ACHN (cell line): ENCODE measurements at places on chromosomes 13 and 19.

DNA sequence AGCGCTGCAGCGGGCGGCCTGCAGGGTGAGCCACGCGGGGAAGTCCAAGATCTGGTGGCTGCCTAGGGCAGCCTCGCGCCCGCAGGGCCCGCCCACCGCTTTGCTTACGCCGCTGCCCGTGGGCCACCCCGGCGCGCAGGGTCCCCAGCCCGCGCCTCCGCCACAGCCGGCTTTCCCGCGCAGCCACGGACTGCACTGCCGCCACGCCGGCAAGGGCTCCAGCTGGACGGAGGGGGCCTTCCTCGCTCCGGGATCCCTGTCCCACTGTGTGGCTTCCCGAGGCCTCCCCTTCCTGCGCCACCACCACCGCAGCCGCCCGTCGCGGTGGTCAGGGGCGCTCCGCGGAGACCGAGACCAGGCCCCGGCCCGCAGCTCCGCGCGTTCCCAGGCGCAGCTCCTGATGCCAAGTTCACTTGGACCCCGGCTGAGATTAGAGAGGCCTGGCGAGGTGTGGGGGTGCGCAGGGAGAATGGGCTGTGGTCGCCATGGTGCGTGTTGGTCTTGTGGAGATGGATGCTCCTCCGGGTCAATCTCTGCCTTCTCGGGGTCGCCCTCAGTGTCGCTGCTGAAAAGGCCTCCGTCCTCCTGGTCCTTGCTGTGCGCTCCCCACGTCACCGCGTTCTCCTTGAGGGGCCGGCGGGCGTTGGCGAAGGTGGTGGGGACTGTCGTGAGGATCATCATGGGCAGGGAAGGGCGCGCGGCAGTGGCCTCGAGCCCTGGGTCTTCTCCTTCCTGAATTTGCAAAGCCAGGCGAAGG is 17.9 kb upstream of the RNF17 start:
- DNase-seq = no peak

- no peak for DNase-seq
These were observed 65.2 kb downstream of the RAP2A start for GRCh38 chr13:97499181-97499580.

- no peak for DNase-seq
These were observed 5.8 kb upstream of the HSPH1 start for GRCh38 chr13:31167490-31167889.

DNA sequence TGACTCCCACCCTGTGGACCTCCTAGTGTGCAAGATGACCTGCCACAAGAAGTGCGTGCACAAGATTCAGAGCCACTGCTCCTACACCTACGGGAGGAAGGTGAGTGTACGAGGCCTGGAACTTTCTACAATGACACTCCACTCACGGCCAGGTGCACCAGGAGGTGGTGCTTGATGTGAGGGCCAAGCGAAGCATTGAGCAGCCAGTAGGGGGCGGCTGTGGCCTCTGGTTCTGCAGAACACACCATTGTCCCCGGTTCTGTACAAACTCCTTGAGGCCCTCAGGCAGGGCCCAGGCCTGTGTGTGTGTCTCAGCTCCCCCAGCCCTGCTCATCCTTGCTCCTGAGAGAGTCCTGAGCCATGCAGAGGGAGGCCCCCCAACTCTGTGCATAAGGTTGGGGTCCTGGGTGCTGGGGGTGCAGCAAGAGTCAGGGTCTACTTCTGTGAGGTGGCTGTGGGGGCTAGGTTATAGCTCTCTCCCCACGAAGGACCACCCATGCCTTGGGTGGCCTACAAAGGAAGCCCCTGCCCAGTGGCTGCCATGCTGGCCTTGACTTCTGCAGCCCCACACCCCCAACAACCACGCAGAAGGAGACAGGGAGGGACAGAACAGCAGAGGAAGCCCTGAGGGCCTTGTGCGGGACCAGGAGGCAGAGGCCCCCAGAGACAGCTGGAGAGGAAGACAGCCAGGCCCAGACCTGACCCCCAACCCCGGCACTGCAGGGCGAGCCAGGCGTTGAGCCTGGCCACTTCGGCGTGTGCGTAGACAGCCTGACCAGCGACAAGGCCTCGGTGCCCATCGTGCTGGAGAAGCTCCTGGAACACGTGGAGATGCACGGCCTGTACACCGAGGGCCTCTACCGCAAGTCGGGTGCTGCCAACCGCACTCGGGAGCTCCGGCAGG is 9.7 kb upstream of the USE1 start:
- DNase-seq = peak; percentile 46

DNA sequence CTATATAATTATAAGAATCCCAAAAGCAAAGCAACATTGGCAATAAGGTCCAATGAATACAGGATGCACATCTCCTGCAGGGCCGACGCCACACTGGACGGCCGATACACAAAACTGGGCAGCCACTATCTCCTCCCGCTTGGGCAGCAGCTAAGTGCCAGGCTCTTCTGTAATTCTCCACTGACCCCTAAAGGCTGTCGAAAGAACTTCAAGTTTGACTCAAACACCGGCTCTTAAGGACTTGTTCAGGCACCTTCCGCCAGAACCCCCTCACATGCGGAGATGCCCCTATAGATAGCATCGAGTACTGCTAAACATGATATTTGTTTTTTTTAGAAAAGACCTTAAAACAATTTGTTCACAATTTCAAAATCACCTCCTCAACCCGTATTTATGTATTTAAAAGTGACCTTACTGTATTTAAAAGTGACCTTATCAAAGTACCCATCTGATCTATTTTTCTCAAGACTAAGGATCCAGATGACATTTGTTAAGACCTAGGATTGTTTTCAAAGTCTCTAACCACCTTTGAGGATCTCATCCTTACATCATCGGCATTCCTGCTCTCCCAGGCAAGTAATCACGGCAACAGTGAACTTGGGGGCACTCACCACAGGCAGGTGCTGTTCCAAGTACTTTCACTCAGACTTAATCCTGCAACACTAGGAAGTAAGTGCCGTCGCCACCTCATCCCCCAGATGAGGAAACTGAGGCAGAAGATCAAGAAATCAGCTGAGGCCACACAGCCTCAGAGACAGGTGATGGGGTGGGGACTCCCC is 77.8 kb downstream of the TUBGCP3 start:
- peak; percentile 84 for DNase-seq

- no peak for DNase-seq
These were observed 8.1 kb downstream of the CYP2A13 start for GRCh38 chr19:41096353-41096752.

DNA sequence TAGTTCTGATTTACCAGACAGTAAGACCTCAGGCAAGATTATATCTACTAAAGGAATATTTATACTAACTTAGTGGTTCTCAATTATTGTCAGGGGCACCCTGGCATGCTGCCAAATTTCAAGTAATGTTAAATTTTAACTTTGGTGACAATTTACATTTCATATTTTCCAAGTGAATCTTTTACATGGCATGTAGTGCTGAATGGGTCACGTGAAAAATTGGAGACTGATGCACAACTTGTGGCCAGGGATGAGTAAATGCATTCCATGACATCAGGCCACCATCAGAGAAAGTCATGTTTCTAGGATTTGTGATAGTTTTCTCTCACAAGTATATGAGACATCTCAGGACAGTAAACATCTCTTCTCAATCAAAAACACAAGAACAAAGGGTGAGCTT is 202.6 kb upstream of the SOX21 start:
- no peak for DNase-seq

DNA sequence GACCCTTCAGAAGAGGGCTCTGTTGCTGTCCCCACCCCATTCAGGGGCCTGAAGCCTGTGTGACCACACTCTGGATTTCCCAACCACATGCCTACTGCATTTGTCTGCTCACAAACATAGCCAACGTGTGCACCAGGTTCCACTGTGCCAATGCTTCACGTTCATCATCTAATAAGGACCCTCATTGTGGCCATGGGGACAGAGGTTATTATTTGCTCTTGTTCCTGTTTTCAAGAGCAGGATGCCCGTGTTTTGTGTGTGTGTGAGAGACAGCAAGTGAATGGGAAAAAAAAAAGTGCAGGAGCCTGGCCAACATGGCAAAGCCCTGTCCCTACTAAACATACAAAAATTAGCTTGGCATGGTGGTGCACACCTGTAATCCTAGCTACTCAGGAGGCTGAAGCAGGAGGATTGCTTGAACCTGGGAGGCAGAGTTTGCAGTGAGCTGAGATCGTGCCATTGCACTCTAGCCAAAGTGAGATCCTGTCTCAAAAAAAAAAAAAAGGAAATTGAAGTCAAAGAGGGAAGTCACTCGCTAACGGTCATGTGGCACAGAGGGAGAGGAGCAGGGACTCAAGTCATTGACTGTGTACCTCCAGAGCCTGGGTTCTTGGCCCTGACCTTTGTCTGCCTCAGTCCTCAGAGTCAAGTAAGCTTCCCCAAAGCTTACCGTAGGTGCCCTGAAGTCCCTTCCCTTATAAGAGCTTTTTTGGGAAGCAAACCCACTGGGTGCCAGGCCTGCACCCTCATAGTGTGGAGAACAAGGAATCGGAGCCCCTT is 6.9 kb downstream of the B3GNT8 start:
- no peak for DNase-seq

GRCh38 chr19:28327905-28328304 is 885.0 kb downstream of the UQCRFS1 start:
- no peak for DNase-seq

- DNase-seq = no peak
These were observed 284.3 kb downstream of the FOXO1 start for GRCh38 chr13:40381935-40382764.

GRCh38 chr19:47427241-47428176 is 8.2 kb upstream of the MEIS3 start:
- peak; percentile 69 for DNase-seq

GRCh38 chr13:50889317-50889716 is 20.3 kb upstream of the RNASEH2B start:
- DNase-seq = no peak

DNA sequence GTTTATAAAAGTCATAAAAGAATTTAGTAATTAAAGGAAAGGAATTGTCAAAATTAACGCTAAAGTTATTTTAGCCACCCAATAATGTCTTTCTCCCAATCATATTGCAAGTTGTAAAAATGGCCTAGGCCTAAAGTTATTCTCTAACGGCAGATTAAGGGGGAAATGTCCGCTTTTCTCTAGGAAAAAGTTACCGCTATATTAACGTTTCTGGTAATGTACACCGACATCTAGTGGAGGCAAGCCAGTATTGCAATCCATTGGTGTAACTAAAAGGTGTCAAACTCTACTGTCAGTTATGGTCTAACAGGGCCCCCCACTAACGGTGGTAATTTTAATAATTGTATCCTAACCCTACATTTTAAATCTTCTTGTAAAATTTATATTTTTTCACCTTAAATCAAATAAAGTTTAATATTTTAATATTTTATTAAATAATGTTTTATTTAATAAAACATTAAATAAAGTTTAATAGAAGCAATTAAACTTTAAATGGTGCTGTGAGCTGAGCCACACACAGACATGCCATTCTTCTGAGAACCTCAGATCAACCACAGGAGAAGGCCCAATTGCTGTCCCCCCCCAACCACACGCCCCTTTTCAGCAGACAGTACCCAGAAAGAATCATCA is 35.9 kb upstream of the ZSCAN5A start:
- peak; percentile 53 for DNase-seq

GRCh38 chr19:47255879-47256692 is at the start of gene CCDC9:
TSS of gene CCDC9 (plus strand) at chr19:47256525. CDS start at chr19:47258401, 1,876 bp downstream.
- peak; percentile 93 for DNase-seq

GRCh38 chr13:54194233-54195024 is 1165.8 kb downstream of the OLFM4 start:
- no peak for DNase-seq

DNA sequence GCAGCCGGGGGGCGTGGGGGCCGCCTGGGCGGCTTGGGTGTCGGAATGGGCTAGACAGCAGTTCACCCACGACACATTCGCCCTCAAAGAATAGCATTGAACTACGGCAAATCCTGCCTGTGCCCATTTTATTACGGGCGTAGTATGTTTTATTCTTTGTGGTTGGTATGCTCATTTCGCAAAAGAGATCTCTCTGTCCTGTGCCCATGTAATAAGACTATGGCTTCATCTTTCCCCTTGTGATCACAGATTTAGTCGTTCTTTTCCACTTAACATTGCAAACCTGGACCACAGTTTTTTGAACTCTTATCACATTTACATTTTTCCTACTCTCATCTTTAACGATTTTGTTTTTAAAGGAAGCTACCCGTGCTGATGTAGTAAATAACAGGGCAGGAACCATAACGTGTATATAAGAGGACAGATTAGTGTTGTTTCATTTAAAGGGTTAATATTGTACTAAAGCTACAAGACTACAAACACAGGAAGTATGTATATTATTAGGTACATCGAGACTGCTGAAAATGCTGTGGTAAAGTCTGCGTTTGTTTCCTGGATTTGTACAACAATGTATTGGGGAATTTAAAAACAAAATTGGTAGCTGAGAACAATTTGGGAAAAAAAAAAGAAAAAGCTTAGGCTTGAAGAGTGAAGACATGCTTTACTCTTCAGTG is 3.2 kb upstream of the MYCBP2 start:
- peak; percentile 4 for DNase-seq

- no peak for DNase-seq
These were observed 459.2 kb downstream of the FGF14 start for GRCh38 chr13:101942535-101943157.

GRCh38 chr13:113471844-113472243 is 18.6 kb upstream of the ADPRHL1 start:
- DNase-seq = no peak

DNA sequence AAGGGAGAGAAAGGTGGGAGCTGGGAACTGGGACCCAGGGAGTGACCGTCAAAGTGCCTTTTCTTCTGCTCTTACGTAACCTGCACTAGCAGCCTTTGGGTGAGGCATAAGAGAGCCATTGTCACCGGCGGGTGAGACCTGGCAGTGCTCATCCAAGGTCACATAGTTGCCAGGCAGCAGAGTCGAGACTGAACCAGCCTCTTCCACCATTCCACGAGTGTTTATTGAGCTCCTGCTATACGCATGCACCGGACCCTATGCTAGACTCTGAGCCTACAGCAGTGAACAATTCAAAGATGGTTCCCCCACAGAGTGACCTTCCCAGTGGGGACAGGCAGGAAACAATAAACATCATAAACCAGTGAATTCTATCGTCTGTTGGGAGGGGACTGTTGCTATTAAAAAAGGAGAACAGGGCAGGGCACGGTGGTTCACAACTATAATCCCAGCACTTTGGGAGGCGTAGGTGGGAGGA is 18.6 kb upstream of the STRN4 start:
- no peak for DNase-seq

DNA sequence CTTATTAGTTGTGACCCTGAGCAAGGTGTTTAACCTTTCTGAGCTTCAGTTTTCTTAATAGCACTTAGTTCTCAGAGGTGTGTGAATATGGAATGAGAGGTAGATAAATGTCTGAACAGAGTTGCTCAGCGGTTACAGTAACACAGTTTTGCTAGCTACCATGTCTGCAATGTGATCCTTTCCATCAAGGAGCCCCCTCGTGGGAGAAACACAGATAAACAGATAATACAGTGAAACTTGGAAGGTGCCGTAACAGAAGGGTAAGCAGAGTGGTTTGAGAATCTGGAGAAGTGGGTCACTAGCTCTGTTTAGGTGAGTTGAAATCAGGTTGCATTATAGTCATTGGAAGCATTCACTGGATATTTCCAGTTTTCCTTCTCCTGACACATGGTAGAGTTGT is 38.9 kb downstream of the IRS2 start:
- DNase-seq = no peak

DNA sequence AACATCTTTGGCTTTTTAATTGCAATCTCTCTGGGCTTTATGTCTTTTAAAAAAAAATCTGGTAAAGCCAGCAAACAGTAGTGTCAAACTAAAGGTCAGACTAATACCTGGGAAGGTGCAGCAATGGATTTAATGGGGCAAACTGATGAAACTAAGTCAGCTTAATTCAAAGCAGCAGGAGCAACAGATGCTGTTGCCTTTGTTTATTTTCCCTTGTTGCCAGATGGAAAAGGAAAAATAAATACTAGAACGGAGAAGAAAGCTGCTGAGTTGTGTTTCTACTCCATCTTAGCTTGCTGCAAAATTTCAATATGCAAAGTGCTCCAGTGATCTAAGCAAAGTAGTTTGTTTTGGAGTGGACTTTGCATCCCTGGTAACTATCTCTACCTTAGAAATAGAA is 1097.8 kb downstream of the PCDH17 start:
- no peak for DNase-seq
